ENCODE measurements at places on chromosomes 2 and 18. TPM values are rescaled to one million over a fixed set of nuclear protein-coding genes. Genes with fewer than 3 reads are reported as not detected.

The SLC38A11 gene
- total RNA-seq = not detected

The RHBDD1 gene
- 4.6 TPM for total RNA-seq

The CAVIN2 gene
- total RNA-seq = 252 TPM

The GAREM2 gene
- total RNA-seq = 0.44 TPM

The UGT1A1 gene
- total RNA-seq = not detected

The IL36RN gene
- total RNA-seq = not detected

The GKN2 gene
- total RNA-seq = not detected

The CAPN14 gene
- total RNA-seq = under 0.01 TPM

The FRZB gene
- total RNA-seq = 0.79 TPM

The KLHL29 gene
- total RNA-seq = 3.4 TPM

The OTOS gene
- total RNA-seq = not detected

The ABCG5 gene
- total RNA-seq = not detected

The VWA3B gene
- total RNA-seq = not detected

The CDH20 gene
- total RNA-seq = under 0.01 TPM

The CXCR2 gene
- not detected for total RNA-seq

The BCL2 gene
- total RNA-seq = 0.87 TPM

The CFAP221 gene
- total RNA-seq = not detected

The TGFA gene
- 7.8 TPM for total RNA-seq

The APLF gene
- total RNA-seq = 13.3 TPM

The ATL2 gene
- 36.2 TPM for total RNA-seq

The CCDC102B gene
- 17.7 TPM for total RNA-seq

The SEPTIN10 gene
- 63.9 TPM for total RNA-seq

The TRIM43 gene
- total RNA-seq = not detected

The ALLC gene
- not detected for total RNA-seq

The PLEK gene
- total RNA-seq = under 0.01 TPM

The OLA1 gene
- 45.0 TPM for total RNA-seq

The CETN1 gene
- total RNA-seq = not detected

The ZNF385B gene
- not detected for total RNA-seq

The GPR35 gene
- total RNA-seq = not detected

The IL1RL2 gene
- total RNA-seq = 0.20 TPM

The SOWAHC gene
- 11.5 TPM for total RNA-seq

Measured in lung microvascular endothelial cell (primary cell).